Activated naive CD8-positive, alpha-beta T cell treated with anti-CD3 and anti-CD28 coated beads, Interleukin-2, amount 50 U/mL, for 16 hours (primary cell): ENCODE measurements at places on chromosomes 5 and 9.

- DNase-seq, result peak; percentile 87
Measured at GRCh38 chr9:34379334-34380033, 2.8 kb upstream of the MYORG start.

DNA sequence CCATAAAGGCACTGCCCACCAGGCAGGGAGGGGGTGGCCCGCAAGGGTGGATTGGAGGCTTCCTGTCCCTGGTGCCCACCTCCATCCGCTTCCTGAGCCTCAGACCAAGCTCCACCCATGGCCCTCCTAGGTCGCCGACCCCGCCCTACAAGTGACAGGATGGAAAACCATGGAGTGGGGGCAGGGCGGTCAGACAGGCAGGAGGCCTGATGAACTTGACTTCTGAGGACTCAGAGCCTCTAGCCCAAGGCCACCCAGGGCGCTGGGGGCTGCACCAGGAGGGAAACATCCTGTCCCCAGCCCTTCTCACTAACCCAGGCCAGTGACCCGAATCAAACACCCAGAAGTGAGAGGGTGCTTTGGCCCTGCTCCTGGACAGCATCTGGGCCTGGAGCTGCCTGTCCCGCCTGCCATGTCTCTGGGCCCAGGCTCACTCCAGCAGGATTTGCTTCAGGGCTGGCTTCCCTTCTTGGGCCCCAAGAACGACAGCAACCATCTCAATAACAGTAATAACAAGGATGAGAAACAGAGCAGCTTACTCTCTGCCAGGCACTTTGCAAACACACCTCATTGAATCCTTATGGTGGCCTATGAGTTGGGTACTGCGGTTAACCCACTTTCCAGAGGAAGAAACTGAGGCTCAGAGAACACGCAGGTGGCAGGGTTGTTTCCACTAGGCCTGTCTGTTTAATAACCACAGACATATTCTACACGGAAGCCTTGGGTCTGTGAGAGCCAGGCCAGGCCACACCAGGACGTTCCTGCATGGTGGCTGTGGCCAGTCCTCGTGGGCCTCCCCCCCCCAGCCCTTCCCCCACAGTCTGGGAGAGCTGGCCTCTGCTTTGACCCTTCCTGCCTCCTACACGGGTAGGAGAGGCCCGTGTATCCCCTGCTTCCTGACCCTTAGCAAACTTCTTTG, 4.4 kb upstream of the ST6GALNAC6 start:
- DNase-seq, result no peak

DNA sequence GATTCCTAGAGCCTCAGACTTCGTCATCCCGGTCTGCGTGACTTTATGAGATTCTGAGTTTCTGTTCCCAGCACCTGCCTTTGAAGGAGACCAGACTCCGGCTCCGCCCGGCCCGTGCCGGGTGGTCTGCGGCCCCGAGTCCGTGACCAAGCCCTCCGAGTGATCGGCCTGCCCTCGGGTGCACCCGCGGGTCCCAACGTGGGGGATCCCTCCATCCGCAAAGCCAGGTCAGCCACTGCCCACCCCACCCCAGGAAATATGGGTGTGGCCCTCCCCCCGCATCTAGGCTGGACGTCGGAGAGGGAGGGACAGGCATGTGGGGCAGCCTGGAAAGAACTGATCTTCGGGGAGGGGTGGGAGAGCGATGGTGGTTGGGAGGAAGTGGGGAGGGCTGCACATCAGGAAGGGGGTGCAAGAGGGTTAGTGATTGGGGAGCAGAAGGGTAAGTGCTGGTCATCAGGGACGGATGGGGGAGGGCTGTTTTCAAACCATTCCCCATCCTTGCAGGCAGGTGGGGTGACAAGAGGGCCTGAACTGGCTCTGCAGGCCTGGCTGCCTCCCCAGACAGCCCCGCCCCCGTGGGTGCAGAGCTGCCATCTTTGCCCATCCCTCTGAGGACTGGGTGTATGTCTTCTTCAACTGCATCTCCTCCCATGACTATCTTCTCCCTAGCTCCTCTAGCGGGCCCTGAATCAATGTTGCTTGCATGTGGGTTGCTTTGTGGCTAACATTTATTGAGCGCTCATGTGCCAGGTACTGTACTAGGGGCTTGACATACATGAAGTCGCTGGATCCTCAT, 747 bp downstream of the LRSAM1 start:
- DNase-seq, result no peak

DNA sequence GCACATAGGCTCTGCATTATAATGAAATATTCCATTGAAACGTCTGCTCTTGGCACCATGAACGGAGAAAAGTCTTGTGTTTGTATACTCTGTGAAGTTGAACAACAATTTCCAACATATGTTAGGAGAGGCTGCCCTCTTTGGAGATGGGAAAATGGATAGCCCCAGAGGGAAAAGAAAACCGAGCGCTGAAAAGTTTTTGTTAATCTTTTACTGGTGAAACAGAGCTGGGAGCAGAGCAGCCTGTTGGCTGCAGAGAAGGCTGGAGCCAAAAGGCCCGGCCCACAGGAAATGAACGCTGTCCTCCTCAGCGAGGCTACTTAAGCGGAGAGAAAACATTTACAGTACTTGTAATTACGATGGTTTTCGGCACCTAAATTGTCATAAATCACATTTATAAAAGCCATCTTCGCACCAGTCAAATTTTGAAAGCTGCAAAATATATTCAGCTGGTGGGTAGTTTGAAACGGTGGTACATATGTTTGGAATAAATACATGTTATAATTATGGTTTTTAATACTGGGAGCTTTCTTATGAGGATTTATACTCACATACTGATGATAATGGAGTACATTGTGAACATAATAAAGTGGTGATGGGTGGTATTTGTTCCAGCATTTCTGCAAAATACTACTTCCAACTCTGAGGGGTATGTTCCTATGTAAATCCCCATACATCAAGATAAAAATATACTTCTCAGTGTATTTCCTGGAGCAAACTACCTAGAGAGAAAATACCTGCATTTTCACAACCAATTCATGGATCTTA, 129.6 kb upstream of the CNTLN start:
- no peak for DNase-seq

GRCh38 chr5:8522646-8523045, 653.7 kb downstream of the MTRR start:
- DNase-seq, result no peak

DNA sequence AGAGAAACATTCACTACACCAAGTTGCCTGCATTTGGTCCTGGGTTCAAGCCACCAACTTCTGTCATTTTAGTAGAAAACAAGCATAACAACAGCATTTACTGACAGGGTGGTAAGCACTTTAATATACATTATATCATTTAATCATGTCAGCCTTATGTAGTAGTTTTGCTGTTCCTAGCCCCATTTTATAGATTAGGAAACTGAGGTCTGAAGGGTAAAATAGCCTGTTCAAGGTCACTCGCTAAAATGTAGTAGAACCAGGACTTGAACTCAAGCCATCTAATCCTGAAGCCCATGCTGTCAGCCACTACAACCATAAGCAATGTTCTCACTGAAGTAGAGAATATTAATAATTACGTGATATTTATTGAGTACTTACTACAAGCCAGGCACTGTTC, 59.7 kb upstream of the TRIM32 start:
- DNase-seq, result no peak

DNA sequence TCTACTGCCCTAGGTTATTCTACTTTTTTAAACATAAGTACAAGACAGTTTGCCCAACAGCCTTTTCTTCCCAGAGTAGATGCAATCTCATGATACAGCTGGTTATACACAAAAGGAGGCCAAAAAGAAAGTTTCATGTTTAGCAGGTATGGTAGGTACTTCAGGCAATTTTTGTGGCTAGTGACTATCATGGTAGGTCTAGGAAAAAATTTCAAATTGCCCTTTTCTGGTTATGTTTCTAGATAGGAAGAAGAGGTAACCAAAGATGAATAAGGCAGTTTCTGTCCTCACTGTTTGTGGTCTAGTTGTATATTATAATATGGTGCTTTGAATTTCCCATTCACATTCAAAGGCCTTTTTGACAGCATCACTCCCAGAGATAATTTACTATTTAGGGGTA, 19.7 kb downstream of the MEGF9 start:
- no peak for DNase-seq

- DNase-seq, result peak; percentile 52
Measured at GRCh38 chr9:136267261-136268111, 21.9 kb upstream of the QSOX2 start.

DNA sequence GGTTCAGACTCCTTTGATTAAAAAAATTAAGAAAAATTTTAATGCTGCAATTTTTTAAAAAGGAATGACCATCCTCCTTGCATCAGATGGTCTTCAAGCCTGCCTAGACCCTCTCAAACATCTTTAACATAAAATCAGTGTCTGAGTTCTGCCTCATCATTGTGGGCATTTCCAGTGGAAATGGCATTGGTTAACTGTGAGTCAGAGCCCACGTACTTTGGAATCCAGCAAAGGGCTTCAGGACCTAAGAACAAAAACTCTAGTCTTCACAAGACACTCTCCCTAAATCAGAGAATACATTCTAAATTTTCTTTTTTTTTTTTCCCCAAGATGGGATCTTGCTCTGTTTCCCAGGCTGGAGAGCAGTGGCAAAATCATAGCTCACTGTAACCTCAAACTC, 9.4 kb upstream of the C5orf15 start:
- no peak for DNase-seq

- DNase-seq, result no peak
Measured at GRCh38 chr9:132078699-132079356, 839 bp downstream of the MED27 start.

DNA sequence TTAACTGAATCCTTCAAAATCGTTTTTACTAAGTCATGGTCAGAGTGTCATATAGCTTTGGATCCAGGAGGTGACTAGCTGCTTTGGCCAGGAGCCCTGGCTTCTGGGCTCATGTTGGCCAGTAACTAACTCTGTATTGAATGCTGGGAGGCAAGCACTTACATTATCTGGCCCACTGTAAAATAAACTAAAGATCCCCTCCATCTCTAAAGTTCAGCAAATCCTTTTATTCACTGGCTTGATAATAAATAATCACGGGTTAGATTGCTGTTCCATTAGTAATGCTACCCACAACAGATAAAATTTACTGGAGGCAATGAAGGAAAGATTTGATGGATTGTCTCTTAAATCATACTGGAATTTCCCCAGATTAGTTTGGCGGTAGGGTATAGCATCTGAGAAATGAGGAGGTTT, 382.2 kb upstream of the TLE4 start:
- no peak for DNase-seq

- DNase-seq, result no peak
Measured at GRCh38 chr5:160923936-160924710, 72.1 kb upstream of the ATP10B start.

GRCh38 chr9:35618854-35619799, 914 bp upstream of the CD72 start:
- no peak for DNase-seq

DNA sequence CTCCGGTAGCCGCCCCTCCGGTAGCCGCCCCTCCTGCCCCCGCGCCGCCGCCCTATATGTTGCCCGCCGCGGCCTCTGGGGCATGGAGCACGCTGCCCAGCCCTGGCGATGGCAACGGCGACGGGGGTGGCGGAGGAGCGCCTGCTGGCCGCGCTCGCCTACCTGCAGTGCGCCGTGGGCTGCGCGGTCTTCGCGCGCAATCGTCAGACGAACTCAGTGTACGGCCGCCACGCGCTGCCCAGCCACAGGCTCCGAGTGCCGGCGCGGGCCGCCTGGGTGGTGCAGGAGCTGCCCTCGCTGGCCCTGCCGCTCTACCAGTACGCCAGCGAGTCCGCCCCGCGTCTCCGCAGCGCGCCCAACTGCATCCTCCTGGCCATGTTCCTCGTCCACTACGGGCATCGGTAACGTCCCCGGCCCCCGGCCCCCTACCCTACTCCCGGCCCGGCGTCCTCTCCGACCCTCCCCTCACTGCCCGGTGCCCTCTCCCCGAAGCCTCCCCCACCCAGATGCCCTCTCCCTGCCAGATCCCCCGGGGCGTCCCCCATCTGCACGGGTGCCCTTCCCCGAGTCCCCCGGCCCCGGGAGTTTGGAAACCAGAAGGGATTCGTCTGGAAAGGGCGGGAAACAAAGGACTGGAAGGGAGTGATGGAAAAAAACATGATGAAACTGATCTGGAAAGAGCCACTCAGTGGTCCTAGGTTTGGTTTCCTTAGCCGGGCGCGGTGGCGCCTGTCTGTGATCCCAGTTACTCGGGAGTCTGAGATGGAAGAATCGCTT, 417 bp downstream of the SRD5A1 start:
- DNase-seq, result no peak

DNA sequence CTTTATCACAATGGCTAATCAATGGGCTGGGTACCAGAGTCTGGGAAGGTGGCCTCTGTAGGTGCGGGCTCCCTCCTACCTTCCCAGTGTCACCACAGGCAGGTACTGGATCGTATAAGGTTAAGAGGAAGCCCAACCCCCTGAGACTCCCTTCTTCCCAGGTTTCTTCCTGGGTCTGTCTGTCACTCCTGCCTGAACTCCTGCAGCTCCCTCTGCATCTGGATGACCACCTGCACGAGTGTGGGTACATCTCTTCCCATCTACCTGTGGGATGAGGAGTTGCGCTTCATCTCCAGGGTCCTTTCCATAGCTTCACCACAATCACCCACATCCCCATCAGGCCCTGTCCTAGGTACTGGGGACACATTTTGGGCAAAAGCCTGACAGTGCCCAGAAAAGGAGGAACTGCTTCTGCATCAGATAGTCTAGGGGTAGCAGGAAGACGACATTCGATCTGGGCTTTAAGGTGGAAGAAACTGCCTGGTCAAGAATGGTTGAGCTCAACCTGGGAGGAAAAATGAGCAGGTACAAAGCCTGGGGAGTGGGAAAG, 112.2 kb upstream of the ALDH1B1 start:
- DNase-seq, result no peak

DNA sequence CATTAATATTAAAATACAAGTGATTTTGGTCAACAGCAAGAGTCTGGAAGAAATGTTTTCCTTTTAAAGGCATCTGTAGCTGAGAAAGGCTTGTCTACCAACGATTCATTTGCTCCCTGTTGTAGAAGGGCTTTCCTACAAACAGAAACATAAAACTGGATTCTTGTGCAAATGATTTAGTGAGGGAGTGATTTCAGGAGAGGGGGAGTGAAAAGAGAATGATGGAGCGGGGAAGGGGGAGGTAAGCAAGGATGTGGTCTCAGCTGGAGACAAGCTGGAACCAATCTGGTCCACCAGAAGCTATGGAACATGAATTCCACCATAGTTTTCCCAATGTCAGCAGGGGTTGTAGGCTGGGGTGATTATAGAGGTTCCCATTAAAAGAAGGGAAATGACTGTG, 196.3 kb downstream of the FBXO4 start:
- DNase-seq, result no peak

GRCh38 chr9:71004196-71004595, 117.2 kb downstream of the TRPM3 start:
- no peak for DNase-seq

DNA sequence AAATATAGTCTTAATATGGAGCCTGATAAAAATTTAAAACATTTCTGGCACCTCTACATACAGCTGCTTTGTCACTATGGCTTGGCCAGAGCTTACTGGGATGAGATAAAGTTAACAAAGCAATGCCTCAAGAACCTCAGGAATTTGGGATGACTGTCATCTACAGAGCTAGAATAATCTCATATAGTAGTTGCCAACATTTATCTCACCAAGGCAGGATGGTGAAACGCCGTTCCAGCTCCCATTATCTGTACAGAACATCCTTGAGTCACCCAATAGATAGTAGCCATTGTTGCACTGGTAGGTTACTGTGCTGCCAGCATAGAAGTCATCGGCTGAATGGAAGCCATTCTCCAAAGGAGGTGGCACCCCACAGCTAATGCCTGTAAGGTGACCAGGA, 94.6 kb upstream of the TXNDC8 start:
- DNase-seq, result no peak

- no peak for DNase-seq
Measured at GRCh38 chr5:92849756-92850155, 731.3 kb downstream of the NR2F1-AS1 start.

- DNase-seq, result no peak
Measured at GRCh38 chr5:15566789-15567188, 66.8 kb downstream of the FBXL7 start.
